ENCODE measurements at places on chromosomes 1 and 21.
A peak's percentile ranks its signal among the peaks of the same experiment; 100 is the strongest.

DNA sequence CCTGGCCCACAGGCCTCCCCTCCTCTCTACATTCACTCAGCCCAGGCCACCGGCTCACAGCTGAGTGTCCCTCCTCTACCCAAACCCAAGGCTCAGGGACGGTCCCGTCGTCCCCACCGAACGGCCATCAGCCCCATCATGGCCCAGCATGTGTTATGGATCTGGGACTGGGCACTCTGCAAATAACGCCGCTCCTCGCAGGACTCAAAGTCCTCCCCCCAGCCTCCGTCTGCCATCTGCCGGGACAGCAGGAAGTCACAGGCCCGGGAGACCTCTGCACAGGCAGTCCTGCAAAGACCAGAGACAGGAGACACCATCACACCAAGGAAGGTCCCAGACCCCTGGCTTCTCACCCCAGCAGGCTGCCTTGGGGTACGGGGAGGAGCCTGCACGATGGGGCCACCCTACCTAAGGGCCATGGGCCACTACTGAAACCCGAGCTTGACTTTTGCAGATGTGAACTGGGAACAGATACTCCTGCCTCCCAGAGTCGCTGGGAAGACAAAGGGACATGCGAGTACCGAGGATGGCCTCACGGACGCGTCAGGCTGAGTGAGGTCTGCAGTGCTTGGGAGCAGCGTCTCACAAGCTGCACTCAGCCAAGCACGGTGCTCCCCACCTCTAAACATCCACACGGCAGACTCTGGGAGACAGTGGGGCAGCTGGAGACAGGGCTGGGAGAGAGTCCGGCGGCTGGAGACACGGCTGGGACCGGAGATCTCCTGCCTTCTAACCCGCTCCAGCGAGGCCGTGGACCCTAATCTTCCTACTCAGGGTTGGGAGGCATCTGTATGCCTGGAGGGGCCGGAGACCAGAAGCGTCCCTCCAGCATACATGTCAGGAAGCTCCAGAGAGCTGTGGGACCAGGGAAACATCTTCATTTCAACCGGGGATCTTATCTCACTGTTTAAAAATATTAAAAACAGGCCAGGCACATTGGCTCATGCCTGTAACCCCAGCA, 10.4 kb upstream of the SPATC1L start:
- DNase-seq = no peak

DNA sequence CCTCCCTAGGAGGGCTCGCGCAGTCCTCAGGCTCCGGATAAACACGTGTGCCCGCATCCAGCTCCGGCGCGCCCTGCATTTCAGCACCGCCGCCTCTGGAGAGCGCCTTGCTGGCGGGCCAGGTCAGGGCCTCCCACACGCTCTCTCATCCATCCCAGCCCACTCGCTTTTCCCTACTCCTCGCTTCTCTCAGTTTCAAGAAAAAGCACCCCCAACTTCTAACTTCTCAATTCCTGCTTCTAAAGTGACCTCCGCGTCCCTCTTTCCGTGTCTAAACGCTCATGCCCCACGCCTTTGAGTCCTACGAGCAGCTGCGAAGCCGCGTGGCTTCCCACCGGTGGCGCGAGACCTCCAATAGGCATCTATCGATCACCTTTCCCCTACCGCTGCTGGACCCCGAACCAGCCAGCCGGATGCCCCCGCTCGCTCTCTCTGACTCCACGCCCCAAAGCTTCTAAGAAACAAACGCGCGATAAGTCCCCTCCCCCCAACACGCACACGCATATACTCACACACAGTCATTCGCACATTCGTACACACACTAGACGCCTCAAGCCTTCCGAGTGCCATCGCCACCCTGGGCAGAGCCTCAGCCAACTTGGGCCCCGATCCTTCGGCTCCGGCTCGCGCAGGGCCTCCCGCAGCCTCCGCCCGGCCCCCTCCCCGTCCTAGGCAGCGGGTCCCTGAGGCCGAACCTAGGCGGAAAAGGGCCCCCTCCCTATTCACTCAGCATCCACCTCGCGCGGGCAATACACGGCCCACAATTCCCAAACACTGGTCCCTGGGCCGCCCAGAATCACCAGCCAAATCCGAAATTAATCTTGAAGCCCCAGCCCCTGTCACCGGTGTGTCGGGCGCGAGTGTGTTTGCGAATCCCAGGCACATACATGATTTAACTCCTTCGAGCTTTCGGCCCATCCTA, 1.1 kb downstream of the NMNAT2 start:
- peak; percentile 60 for DNase-seq

DNA sequence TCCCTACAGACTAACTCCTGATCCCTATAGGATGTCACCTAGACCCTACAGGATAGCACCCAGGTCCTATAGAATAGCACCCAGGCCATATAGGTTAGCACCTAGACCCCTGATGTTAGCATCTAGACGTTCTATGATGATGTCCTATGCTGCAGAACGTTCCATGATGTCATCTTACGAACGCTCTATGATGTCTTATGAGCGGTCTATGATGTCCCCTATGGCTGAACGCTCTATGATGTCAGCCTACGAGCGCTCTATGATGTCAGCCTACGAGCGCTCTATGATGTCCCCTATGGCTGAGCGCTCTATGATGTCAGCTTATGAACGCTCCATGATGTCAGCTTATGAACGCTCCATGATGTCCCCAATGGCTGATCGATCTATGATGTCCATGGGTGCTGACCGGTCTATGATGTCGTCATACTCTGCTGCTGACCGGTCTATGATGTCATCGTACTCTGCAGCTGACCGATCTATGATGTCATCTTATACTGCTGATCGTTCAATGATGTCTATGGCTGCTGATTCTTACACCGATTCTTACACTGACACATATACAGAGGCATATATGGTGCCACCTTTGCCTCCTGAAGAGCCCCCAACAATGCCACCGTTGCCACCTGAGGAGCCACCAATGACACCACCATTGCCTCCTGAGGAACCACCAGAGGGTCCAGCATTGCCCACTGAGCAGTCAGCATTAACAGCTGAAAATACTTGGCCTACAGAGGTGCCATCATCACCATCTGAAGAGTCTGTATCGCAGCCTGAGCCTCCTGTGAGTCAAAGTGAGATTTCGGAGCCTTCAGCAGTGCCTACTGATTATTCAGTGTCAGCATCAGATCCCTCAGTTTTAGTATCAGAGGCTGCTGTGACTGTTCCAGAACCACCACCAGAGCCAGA, 9.5 kb downstream of the SON start:
- no peak for DNase-seq

DNA sequence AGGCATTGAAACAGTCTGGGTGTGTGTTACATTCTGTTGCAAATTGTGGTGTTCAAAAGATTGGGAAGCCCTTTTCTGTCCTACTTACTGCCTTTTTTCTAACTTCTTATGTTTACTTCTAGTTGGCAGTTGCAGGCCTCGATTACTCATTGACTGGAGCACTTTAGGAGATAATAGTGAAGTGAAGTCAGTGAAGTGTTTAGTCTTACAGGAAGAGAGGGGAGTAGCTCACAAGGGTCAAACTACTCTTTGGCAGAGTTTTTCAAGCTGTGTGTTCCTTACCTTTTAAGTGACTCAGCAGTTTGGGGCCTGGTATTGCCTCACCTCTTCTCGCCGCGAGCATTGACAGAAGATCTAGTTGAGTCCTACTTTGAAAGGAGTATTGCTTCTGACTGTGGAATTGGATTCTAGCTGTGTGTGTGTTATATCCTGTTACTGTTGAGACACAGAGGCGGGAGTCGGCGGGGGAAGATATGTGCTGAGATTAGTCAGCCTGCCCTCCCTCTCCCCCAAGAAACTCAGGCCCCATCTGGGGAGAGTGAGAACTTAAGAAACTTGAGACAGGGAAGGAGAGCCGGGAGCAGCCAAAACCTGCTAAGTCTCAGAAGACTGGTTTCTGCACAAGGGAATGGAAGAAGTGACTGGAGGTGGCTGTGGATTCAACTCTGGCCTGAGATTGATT, 19.3 kb downstream of the AHCYL1 start:
- DNase-seq = peak; percentile 99

- no peak for DNase-seq
These were observed 33.5 kb downstream of the GPR137B start for GRCh38 chr1:236175642-236176336.

DNA sequence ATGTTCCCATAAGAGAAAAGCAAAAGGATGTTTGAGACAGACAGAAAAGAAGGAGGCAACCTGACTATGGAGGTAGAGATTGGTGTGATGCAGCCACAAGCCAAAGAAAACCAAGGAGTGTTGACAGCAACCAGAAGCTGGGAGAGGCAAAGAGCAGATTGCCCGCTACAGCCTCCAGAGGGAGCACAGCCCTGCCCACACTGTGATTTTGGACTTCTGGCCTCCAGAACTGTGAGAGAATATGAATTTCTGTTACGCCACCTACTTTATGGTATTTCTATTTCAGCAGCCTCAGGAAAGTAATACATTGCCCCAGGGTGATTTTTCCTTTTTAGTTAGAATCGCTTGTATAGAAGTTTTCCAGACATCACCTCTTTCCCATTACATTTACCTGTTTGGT, 28.4 kb downstream of the SLAMF6 start:
- no peak for DNase-seq

DNA sequence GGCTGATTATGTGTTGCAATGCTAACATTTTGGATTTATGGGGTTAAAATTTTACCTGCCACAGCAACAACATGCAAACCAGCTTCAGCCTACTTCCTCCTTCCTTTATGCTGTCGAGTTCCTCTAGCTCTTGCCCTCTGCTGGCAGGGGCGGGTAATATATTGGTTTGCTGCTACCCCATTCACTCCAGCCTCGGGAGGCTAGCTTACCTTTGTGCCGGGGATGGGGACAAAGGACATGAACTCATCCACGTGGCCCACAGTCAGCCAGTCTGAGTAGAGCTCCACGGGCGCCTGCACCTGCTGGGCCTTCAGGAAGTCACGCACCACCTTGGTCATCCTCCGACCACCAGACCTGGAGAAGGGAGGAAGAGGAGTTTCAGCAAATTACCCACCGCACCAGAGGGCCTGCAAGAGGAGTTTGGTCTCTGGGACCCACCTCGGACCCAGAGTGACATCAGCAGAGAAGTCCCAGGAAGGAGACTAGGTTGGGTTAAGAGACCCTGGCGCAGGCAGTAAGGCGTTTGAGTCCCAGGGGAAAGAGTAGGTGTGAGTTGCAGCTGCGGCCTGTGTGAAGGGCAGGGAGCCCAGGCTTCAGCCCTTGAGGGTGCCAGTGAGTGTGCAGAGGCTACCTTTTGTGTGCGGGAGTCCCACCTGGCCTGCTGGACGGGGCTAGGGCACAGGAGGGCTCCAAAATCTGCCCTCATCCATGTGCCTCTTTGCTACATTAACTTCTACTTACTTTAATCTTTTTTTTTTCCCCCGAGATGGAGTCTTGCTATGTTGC, 21.8 kb upstream of the SDHB start:
- no peak for DNase-seq

DNA sequence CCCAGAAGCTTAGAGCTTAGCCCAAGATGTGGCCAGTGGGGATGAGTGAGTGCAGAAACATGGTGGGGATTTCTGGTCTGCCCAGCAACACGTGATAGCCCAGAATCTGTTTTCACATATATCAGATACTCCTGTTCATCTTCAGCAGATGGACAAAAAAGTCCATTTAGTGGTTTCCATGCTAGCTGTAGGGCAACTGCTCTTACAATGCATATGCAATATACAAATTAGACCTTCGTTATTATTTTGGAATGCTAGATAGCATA, 96.9 kb upstream of the SGIP1 start:
- no peak for DNase-seq

GRCh38 chr1:43322506-43322905, 15.1 kb upstream of the MPL start:
- DNase-seq = no peak

All from fibroblast of the aortic adventitia (primary cell).